Adrenal gland (tissue), 19 donors: ENCODE measurements at places on chromosomes 5 and 9.

DNA sequence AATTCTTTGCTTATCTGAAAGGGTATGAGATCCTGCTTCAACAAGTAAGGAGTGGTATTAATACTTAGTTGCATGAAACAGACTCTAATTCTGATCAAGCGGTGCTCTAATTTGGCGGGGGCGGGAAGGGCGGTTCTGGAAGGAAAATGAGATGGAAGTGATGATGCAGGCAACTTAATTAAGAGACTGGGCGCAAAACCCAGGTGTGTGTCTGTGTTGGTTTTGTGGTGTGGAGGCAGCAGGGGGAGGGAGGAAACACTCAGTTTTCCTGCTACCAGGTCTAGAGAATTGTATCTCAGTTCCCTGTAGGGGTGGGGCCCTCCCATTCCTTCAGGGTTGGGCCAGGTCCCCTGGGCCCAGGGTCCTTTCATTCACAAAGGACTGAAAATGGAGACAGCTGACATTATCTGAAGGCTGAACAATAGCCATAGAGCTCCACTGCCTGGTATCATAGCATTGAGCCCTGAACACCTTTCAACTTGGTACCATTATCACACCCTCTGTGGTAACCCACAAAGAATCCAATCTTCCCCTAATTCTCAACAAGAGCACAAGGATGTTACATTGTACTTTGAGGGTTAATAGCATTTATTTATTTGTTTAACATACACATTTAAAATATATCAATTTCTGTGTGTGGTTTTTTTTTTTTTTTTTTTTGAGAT lies 17.2 kb upstream of the C5orf47 start:
- no peak for DNase-seq

DNA sequence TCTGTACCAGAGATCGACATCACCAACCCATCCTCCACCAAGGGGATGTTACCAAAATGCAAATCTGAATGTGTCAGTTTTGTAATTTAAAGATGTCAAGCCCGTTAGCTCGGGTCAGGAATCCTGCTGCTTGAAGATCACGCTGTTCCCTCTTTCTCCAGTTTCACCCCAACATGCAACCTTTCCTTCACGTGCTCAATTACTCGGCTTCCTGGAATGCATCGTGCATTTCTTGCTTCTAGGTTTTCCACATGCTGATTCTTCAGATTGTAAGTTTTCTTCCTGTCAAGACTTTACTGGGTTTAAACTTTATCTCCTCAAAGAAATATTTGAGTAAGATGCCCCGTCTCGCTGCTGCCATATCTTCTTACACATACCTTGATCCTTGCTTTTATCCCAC lies 209.5 kb upstream of the SNX2 start:
- DNase-seq: no peak

- no peak for DNase-seq
These were observed 15.0 kb upstream of the BOD1 start for GRCh38 chr5:173631478-173631877.

GRCh38 chr9:133889584-133890301 lies 102.4 kb downstream of the VAV2 start:
- no peak for DNase-seq

GRCh38 chr5:181167814-181168488 lies 20.6 kb downstream of the OR2V2 start:
- no peak for DNase-seq

DNA sequence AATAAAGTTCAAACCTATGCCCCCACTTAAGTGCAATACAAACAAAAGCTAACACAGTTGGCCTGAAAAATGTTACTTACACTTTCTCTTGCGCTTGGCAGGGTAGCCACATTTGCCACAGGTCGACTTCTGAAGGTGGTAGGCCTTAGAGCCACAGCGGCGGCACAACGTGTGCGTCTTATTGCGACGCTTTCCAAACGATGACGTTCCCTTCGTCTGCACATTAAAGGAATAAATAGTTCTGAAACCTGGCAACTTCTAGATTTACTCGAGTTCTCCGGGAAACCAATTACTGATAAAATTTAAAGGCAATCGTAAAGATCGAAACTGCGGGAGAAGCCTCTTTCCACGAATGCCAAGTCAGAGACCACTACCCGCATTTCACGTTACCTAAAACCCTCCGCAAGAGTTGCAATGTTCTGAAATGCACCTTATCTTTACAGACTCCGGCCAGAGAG lies 602 bp downstream of the RPL37 start:
- DNase-seq: peak; percentile 60
